GM12878 (cell line): ENCODE measurements at places on chromosomes 6 and 20.

GRCh38 chr20:44264287-44264686, 17.2 kb downstream of the GDAP1L1 start:
- H3K4me3 ChIP-seq: no peak overlapping the region
- no peak overlapping the region for H3K27ac ChIP-seq
- H3K36me3 ChIP-seq: no peaks in the 10 kb centered on the region
- no peaks in the 10 kb centered on the region for H3K27me3 ChIP-seq
- no peak for DNase-seq

DNA sequence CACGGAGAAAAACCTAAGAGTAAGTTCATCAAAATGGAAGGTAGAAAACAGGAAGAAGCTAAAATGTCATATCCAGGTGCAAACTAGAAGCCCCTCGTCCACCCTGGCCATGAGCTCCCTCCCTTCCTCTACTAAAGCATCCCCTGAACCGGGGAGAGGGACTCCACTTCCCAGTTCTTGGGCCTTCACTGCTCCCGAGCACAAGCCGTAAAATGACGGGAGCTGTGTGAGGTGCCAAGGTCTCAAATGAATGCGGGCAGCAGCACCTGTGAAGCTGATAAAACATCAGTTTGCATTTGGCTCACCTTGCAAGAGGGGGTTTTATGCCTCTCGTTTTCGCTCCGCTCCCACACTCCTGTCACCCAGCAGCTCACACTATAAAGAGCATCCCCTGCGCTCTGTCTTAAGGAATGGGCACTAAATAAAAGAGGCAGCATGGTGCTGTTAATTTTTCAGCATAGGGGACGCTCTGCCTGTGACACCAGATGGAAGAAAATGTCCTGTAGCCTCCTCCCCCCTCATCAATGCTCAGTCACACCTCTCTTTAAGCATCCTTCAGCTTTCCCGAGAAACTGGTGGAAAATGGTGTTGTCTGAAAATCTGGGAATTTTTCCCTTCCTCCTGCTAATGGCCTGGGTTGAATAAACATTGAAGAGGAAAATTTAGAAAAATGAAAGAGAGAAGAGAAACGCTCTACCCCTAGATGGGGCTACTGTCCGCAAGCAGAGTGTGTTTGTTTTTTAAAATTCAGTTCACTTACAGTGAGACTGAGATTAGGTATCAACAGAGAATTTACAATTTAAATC, 563.0 kb upstream of the AGPAT4 start:
- no peak for DNase-seq
- H3K4me1 ChIP-seq: no peaks in the 10 kb centered on the region
- no peaks in the 10 kb centered on the region for H3K36me3 ChIP-seq

- peaks cover 2% of the 10 kb centered on the region; the same call in 1 of the 2 replicates for H3K27me3 ChIP-seq
- H3K36me3 ChIP-seq: no peaks in the 10 kb centered on the region
- no peak overlapping the region for H3K4me3 ChIP-seq
- no peak for DNase-seq
- H3K4me1 ChIP-seq: no peaks in the 10 kb centered on the region
- no peak overlapping the region for H3K27ac ChIP-seq
Observed at GRCh38 chr6:2403546-2403945, 158.1 kb upstream of the GMDS start.

DNA sequence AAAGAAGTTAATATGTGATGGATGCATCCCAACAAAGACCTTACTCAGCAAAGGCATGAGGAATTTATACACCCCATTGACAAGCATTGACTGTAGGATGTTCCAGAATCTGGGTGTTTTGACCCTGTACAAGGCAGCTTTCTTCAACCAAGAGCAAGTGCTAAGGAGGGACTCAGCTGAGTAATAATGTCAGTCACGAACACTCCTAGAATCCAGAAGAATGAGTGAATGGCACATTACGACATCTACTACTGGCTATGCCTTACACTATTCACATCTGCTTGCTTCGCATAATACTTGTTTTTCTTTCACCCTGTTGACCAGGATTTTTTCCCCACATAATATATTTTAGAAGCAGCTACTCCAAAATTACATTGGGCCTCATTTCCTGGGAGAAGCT, 42.5 kb upstream of the VGLL2 start:
- H3K36me3 ChIP-seq: no peaks in the 10 kb centered on the region
- no peak overlapping the region for H3K27ac ChIP-seq

- peaks cover 44% of the 10 kb centered on the region for H3K4me1 ChIP-seq
- peak overlapping the region; percentile 35 for H3K27ac ChIP-seq
- no peak for DNase-seq
- no peaks in the 10 kb centered on the region for H3K27me3 ChIP-seq
Observed at GRCh38 chr20:37381621-37382471, 35.9 kb downstream of the SRC start.

- H3K4me1 ChIP-seq: no peaks in the 10 kb centered on the region
- no peak for DNase-seq
- H3K27ac ChIP-seq: no peak overlapping the region
- H3K27me3 ChIP-seq: no peaks in the 10 kb centered on the region
- H3K4me3 ChIP-seq: no peak overlapping the region
Observed at GRCh38 chr20:13474467-13474866, 164.3 kb downstream of the TASP1 start.

DNA sequence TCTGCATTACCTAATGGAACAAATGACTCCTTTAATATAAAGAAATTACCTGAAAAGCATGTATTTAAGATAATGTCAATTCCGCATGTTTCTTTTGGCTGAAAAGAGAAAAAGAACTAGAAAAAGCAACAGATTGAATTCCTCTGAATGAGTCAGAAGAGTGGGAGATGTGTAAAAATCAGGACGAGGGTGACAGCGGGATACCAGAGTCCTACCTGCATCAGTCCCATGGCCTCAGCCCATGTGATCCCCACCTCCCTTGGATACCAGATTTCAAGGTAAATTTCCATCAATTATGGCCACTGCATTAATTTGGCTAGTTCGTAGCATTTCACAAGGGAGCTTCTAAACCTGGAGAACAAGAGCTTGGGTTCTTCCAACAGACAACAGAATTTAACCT, 10.0 kb upstream of the MOXD1 start:
- H3K4me1 ChIP-seq: no peaks in the 10 kb centered on the region; the same call in 1 of the 2 replicates
- H3K4me3 ChIP-seq: no peak overlapping the region
- H3K36me3 ChIP-seq: no peaks in the 10 kb centered on the region
- no peak overlapping the region for H3K27ac ChIP-seq
- no peaks in the 10 kb centered on the region for H3K27me3 ChIP-seq
